ENCODE measurements at places on chromosomes 5 and 9.

DNA sequence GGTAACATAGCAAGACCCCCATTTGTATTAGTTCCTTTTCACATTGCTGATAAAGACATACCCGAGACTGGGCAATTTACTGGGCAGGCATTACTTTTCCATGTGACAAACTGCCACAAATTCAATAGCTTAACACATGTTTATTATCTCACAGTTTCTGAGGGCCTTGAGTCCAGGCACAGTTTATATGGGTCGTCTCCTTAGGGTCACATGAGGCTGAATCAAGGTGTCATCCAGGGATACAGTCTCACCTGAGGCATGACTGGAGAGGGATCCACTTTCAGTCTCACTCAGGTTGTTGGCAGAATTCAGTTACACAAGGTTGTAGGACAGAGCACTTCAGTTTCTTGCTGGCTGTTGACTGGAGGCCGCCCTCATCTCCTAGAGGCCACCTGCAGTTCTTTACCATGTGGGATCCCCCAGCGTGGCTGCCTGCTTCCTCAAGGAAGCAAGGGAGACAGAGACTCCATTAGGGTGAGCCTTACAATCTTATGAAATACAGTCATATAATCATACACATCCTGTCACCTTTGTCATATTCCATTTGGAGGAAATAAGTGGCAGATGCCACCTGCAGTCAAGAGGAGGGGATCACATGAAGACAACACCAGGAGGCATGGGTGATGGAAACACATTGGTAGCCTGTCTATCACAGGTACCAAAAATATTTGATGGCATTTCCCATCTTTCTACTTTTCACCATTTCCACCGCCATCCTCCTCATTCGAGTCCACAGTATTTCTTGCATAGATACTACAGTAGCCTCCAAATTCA lies 15.1 kb upstream of the ERAP1 start:
- peak; percentile 25 for DNase-seq
- H3K27me3 ChIP-seq, result no peaks in the 10 kb centered on the region

GRCh38 chr5:16881251-16881650 lies 54.8 kb downstream of the MYO10 start:
- H3K27ac ChIP-seq, result no peak overlapping the region
- H3K27me3 ChIP-seq, result no peaks in the 10 kb centered on the region
- no peak for DNase-seq
- no peak overlapping the region for H3K4me3 ChIP-seq
- H3K36me3 ChIP-seq, result no peaks in the 10 kb centered on the region
- no peaks in the 10 kb centered on the region for H3K4me1 ChIP-seq

DNA sequence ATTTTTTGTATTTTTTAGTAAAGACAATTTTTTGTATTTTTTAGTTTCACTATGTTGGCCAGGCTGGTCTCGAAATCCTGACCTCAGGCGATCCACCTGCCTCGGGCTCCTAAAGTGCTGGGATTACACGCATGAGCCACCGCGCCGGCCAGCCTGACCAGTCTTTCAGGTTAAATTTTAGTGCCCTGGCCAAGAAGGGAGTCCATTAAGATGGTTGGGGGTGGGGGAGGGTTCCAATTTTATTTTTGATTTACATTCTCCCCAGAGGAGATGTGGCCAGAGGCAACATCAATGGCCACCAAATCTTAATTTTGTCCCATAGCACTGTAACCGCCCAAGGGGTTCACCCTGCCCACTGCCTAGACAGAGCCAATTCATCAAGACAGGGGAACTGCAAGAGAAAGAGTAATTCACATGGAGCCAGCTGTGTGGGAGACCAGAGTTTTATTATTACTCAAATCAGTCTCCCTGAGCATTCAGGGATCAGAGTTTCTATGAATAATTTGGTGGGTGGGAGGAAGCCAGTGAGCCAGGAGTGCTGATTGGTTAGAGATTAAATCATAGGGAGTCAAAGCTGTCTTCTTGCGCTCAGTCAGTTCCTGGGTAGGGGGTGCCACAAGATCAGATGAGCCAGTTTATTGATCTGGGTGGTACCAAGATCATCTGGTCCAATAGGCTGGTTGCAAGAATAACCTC lies 24.7 kb downstream of the TBCA start:
- peaks cover 14% of the 10 kb centered on the region for H3K36me3 ChIP-seq
- DNase-seq, result peak; percentile 53
- no peak overlapping the region for H3K4me3 ChIP-seq
- no peaks in the 10 kb centered on the region for H3K27me3 ChIP-seq

GRCh38 chr9:5278486-5278885 lies 26.0 kb downstream of the RLN2 start:
- no peaks in the 10 kb centered on the region for H3K27me3 ChIP-seq
- H3K27ac ChIP-seq, result no peak overlapping the region
- no peak overlapping the region for H3K4me3 ChIP-seq

GRCh38 chr5:117143406-117143805 lies 568.8 kb upstream of the SEMA6A start:
- no peak overlapping the region for H3K4me3 ChIP-seq
- H3K4me1 ChIP-seq, result no peaks in the 10 kb centered on the region
- no peaks in the 10 kb centered on the region for H3K36me3 ChIP-seq
- DNase-seq, result no peak
- H3K27me3 ChIP-seq, result no peaks in the 10 kb centered on the region
- no peak overlapping the region for H3K27ac ChIP-seq

- DNase-seq, result no peak
- no peak overlapping the region for H3K27ac ChIP-seq
- no peak overlapping the region for H3K4me3 ChIP-seq
- no peaks in the 10 kb centered on the region for H3K27me3 ChIP-seq
- H3K4me1 ChIP-seq, result peaks cover 86% of the 10 kb centered on the region
Measured at GRCh38 chr5:76475385-76475784, 72.3 kb downstream of the IQGAP2 start.

- peaks cover 12% of the 10 kb centered on the region for H3K4me1 ChIP-seq
- no peak for DNase-seq
- peaks cover 33% of the 10 kb centered on the region for H3K27me3 ChIP-seq
- no peak overlapping the region for H3K27ac ChIP-seq
Measured at GRCh38 chr9:88533951-88534455, 975 bp upstream of the NXNL2 start.

DNA sequence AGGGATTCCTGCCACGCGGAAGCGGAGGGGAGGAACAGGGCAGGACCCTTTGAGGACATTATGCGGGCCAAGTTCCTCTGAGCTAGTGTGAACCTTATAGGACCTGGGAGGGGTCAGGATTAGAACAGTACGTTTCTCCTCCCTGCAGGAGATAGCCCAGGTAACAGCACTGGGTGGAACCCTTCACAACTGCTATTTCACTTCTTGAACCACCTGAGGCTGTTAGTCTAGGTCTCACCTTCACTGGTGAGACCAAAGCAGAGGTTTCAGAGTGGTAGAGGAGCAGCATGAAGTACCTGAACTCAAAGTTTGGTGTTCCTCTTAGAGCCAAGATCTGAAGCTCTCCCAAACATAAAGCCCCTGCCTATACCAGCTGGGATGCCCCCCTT lies 832 bp downstream of the EIF4EBP3 start:
- DNase-seq, result no peak
- peaks cover 50% of the 10 kb centered on the region for H3K4me1 ChIP-seq
- H3K4me3 ChIP-seq, result peak overlapping the region; percentile 76
- no peaks in the 10 kb centered on the region for H3K27me3 ChIP-seq

- H3K4me3 ChIP-seq, result no peak overlapping the region
- H3K27me3 ChIP-seq, result peaks cover 5% of the 10 kb centered on the region
- H3K27ac ChIP-seq, result no peak overlapping the region
- no peak for DNase-seq
- H3K4me1 ChIP-seq, result no peaks in the 10 kb centered on the region
Measured at GRCh38 chr5:77791356-77791755, 15.2 kb upstream of the TBCA start.

GRCh38 chr5:56108246-56108645 lies 113.5 kb upstream of the IL6ST start:
- no peak for DNase-seq
- H3K4me3 ChIP-seq, result no peak overlapping the region
- no peaks in the 10 kb centered on the region for H3K27me3 ChIP-seq
- peaks cover 42% of the 10 kb centered on the region for H3K4me1 ChIP-seq

DNA sequence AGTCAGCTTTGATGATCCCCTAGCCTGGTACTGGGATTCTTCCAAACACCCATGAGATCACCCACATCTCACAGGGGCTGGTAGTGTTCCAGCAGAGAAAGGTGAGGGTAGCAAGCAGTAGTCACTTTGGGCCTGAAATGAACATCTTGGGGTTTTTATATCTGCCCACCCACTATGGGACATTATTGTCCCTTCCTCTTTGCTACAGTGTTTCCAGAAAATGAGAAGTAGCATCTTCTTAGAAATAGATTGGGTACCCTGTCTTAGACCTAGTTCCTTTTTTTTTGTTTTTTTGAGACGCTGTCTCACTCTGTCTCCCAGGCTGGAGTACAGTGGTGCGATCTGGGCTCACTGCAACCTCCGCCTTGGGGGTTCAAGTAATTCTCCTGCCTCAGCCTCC lies 249.2 kb upstream of the ANKRD55 start:
- no peak for DNase-seq
- peaks cover 35% of the 10 kb centered on the region for H3K4me1 ChIP-seq
- no peaks in the 10 kb centered on the region for H3K36me3 ChIP-seq
- H3K4me3 ChIP-seq, result no peak overlapping the region

- DNase-seq, result no peak
- H3K27me3 ChIP-seq, result no peaks in the 10 kb centered on the region
- H3K4me3 ChIP-seq, result no peak overlapping the region
- H3K4me1 ChIP-seq, result peaks cover 16% of the 10 kb centered on the region
- peaks cover 3% of the 10 kb centered on the region for H3K36me3 ChIP-seq
Measured at GRCh38 chr9:33868440-33868973, 51.5 kb downstream of the UBE2R2 start.

Measured in activated CD4-positive, alpha-beta memory T cell treated with anti-CD3 and anti-CD28 coated beads for 36 hours (primary cell).